Right cardiac atrium (tissue), 5 donors: ENCODE measurements at places on chromosomes 1 and 21. TPM values are rescaled to one million over a fixed set of nuclear protein-coding genes. Genes with fewer than 3 reads are reported as not detected.

COL6A1 gene
- total RNA-seq, result 112 TPM

CFHR1 gene
- total RNA-seq, result not detected

MFAP2 gene
- total RNA-seq, result 6.2 TPM

- DNase-seq, result no peak
These were observed 10.1 kb upstream of the C1orf159 start for GRCh38 chr1:1125945-1126344.

DNA sequence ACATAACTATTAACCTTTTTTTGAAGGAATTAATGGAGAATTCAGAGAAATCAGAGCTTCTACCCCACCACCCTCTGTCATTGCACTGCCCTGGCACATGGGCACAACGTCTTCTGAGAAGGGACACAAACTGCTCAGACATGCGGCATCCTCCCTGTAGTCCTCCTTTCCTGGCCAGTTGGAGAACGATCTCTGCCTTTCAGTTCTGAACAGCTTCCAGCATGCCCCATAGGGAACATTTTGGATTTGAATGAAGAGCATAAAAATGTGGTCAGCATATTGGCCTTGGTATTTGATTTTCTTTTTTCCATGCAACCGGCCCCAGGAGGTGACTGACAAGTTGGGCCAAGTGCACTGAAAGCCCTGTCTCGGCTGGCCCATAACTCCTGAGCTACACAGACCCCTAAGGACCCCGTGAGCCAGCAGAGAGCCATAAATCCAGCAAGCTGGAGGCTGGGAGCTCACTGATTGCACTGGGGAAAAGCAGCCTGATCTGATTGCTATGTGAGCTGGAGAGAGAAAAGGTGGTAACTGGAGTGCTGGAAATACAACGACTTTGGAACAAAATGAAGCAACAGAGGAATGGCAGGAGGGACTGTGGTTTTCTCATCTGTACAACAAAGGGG is 10.9 kb upstream of the BLACAT1 start:
- DNase-seq, result no peak

GRCh38 chr1:14242123-14242522 is 356.4 kb upstream of the KAZN start:
- DNase-seq, result no peak

- DNase-seq, result no peak
These were observed 4.0 kb downstream of the SAMD11 start for GRCh38 chr1:927748-928147.

DNA sequence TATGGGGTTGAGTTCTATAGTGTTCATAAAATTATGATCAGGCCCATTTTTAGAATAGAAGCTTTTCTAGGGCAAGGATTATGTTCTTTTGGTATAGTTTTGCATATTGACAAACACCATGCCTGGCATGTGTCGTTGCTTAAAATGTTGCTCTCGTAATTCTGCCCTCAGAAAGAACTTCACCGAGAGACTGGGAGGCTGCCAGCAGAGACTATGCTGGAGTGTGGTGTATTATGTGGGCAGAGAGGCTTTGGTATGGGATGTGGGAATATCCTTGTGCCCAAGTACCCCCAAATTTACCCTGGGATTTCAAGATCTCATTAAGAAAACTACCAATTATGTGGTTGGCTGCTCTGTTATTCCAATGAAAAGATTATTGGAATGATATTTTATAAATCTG is 27.9 kb downstream of the PGM1 start:
- no peak for DNase-seq

GRCh38 chr1:228899421-228899956 is 164.2 kb downstream of the RHOU start:
- DNase-seq, result no peak

- peak; percentile 83 for DNase-seq
These were observed 80.8 kb downstream of the MORN1 start for GRCh38 chr1:2310332-2311183.

DNA sequence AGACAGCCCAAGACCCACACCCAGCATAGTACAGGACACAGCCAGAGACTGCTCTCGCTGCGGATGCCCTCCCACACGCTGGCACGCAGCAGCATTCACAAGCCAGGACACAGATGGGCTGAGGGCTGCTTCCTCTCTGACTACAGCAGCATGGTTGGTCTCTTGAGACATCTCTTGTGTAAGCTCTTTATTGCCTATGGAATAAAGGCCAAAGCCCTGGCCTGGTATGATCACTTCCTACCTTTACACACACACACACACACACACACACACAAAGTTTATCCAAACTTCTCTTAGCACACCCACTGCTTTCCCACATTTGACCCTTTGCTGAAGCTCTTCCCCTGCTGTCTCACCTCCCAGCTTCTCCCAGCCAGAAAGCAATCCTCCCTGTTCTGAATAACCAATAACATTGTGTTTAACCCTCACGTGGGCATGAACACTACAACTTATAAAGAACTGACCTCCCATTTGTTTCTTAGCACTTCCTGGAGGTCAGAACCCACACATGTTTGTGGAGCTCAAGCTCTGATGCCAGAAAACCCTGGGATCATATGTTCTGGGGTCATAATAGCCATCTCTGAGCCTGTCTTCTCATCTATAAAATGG is 1.2 kb upstream of the LUZP1 start:
- peak; percentile 85 for DNase-seq

DNA sequence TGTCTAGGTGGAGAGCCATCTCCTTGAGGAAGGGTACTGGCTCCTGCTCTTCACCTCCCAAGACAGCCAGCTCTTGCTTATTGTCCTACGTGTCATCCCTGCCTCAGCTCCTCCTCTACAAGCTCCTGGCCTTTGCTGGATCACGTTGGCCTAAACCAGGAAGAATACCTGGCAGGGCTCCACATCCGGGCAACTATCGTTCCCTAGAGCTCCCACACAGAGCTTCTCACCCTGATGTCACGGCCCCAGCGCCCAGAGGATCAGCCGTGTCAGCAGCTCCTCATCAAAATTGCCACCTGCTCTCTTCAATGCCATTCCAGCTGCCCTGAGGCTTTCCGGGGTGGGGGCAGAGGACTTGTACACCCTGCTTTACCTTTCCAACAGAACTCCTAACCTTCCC is 1.9 kb upstream of the TPM3 start:
- peak; percentile 76 for DNase-seq

DNA sequence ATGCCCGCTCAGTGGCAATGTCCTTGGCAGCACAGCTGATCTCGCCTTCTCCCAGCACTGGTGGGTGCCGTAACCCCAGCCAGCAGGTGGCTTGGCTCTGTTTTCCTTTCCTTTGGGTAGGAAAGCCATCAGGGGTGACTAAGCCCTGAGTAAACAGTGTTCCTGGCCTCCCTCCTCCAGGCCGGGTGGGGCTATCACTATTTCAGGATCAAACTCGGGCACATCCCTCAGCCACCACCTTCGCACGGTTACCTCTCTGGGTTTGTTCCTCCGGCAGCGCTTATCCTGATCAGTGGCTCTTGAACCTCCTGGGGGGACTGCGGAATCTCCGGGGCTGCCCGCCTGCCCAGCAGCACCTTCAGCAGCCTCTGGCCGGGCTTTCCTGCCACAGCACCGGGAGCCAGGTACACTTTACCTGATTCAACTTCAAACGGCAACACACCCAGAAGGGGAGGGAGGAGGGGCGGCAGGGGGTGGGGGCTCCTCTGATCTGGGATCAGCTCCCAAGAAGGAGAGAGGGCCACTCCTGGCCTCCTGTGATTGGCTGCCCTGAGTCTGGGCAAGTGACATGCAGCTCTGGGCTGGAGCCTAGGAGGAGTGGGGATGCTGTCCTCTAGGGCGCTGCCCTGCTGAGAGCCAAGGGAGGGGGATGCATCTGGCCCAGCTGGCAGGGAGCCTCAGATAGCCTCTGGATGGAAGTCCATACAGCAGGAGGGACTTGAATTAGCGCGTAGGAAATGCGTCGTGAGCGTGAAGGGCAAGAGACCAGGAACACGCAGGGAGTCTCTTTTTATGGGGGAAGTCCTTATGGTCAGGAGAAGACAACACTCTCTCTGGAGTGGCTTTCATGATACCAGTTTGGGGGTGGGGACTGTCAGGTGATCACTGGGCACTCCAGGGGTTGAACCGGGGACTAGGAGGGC is at the start of gene ASCL5:
Gene ASCL5 (minus strand): TSS at position 353 of the 923 bp plus-strand sequence. CDS start 11,812 bp downstream, outside the sequence.
- no peak for DNase-seq

GRCh38 chr21:37207441-37208009 is 59.6 kb downstream of the VPS26C start:
- DNase-seq, result no peak

DNA sequence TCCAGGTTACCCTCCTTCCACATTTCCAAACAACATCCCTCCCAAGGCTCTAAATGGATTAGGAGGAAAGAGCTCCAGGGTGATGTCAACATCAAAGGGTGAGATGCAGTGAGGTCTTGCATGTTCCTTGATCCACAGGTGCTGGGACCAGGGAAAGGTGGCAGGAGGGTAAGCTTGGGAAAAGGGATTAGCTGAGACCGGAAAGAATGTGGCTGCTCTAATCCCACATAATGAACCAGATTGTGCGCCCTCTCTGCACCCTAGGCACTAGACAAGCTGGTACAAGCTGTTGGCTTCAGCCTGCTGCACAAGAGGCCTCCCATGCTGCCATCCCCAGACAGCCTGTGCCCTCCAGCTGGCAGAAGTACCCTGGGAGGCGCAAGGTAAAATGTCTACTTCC is 34.9 kb downstream of the PLXNA2 start:
- no peak for DNase-seq

- peak; percentile 7 for DNase-seq
These were observed 20.9 kb downstream of the TMEM53 start for GRCh38 chr1:44653107-44653964.

DNA sequence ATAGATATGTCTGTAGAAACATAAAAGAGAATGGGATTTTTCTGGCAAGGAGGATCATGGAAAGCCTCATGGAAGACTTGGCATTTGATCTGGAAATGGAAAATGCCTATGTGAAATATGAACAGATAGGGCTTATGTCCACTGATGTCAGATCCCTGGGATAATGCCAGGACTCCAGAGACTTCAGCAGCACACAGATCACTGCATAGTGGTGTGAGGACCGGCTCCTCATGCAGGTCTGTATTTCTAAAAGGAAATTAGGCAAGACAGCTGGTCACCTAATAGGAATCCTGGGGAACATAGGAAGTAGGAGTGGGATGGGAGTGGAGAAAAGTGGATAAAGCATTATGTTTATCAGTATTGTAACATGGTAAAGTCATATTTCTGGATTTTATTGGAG is 56.8 kb upstream of the IPO9 start:
- DNase-seq, result no peak
